ENCODE measurements at places on chromosomes 7 and 10. TPM values are rescaled to one million over a fixed set of nuclear protein-coding genes. Genes with fewer than 3 reads are reported as not detected.
A peak's percentile ranks its signal among the peaks of the same experiment; 100 is the strongest.

PILRA gene
- 2.0 TPM for total RNA-seq

GRCh38 chr10:44030738-44031137 lies 354.2 kb downstream of the CXCL12 start:
- H3K27me3 ChIP-seq = no peaks in the 10 kb centered on the region
- H3K27ac ChIP-seq = no peak overlapping the region
- no peak overlapping the region for H3K4me3 ChIP-seq
- H3K4me1 ChIP-seq = no peaks in the 10 kb centered on the region

GRCh38 chr7:117230276-117231046 lies 92.4 kb downstream of the WNT2 start:
- H3K4me3 ChIP-seq = no peak overlapping the region
- no peak overlapping the region for H3K27ac ChIP-seq
- H3K36me3 ChIP-seq = no peaks in the 10 kb centered on the region

DNA sequence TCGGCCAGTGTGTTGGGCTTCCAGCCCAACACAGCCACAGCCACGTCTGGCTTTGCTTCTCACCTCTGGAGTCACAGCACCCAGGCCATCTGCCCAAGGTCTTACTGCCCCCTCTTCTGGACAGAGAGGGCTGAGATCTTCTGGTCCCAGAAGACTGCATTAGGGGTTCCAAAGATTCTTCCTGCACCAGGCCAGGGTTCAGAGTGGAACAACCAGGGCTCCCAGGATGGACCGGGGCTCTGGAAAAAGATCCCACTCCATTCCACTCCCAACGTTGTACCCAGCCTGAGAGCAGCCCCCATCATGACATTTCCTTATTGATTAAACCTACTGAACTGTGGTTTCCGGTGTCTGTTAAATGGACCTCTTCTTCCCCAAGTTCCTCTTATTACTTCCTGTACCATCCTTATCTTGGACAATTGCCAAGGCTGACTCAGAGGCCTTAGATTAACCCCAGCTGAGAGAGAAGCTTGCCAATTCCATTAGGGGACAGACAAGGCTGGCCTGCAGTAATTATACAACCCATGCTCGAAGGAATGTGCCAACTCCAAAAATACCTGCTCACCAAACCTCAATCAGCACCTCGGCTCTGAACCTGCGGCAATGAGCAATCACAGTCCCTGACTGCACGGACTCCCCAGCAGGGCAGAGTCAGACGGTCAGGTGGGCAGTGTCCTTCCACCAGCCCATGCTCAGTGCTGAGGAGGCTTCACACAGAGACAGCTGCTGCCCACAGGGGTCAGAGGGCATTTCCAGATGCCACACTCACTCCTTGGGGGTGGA lies 47.9 kb upstream of the NPFFR1 start:
- H3K4me3 ChIP-seq = no peak overlapping the region
- peaks cover 52% of the 10 kb centered on the region for H3K4me1 ChIP-seq
- H3K27me3 ChIP-seq = no peaks in the 10 kb centered on the region

- peaks cover 3% of the 10 kb centered on the region for H3K36me3 ChIP-seq
- H3K27ac ChIP-seq = peak overlapping the region; percentile 14
- DNase-seq = peak; percentile 73
- peaks cover 27% of the 10 kb centered on the region for H3K4me1 ChIP-seq
These were observed 170.3 kb downstream of the NEURL1 start for GRCh38 chr10:103663802-103664201.

TRPV5 gene
- not detected for total RNA-seq
